ENCODE measurements at places on chromosomes 2 and 18.

GRCh38 chr2:30216157-30216556 is 15.2 kb upstream of the LBH start:
- DNase-seq = no peak

- no peak for DNase-seq
Measured at GRCh38 chr2:46563186-46563585, 83.8 kb downstream of the TMEM247 start.

DNA sequence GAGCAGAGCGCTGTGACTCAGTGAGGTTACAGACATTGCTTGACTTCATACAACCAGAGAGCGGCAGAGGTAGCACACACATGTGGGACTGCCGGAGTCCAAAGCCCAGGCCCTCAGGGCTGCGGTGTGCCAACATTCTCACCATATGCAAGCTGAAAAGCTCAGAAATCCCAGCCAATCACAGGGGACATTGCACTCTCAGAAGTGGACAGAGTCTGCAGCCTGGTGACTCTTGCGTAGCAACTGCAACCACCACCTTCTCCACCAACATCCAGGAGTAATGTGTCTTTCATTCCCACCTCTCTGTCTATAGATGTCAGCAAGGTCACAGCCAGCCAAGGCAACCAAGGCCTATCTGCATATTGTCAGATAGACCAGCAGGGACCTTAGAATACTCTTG is 158.1 kb downstream of the TTC32 start:
- DNase-seq = no peak

DNA sequence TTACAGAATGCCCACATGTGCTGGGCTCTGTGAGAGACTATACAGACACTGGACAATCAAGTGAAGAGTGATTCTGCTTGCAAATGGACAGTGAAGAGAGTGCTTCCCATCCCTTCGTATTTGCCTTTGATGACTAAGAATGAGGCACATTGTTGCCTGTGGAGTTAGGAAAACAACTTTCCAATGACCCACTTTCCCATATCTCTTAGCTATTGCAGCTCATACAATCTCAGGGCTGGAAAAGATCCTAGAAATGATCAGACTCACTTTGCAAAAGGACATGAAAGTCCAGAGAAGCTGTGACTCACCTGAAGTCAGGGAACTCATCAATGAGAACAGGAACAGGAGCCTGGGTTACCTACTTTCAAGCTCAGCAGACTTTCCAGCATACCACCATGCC is 440.5 kb upstream of the TCF4 start:
- no peak for DNase-seq

DNA sequence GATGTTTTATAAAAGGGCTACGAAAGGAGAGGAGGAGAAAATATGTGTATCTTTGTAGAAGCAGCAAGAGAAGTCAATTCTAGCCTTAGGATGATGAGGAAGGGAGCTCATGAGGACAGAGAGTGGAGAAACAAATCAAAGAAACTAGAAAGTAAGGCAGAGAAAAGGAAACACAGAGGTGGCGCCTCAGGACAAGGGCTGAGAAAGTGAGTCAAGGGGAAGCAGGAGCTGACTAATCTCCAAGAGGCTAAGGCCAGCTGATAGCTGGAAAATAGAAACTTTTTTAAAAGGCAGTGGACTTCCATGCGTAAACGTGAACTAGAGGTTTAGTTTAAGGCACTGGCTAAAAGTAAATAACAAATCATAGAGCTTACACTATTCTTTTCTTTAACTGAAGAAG is 173.3 kb downstream of the ANKRD44 start:
- no peak for DNase-seq

DNA sequence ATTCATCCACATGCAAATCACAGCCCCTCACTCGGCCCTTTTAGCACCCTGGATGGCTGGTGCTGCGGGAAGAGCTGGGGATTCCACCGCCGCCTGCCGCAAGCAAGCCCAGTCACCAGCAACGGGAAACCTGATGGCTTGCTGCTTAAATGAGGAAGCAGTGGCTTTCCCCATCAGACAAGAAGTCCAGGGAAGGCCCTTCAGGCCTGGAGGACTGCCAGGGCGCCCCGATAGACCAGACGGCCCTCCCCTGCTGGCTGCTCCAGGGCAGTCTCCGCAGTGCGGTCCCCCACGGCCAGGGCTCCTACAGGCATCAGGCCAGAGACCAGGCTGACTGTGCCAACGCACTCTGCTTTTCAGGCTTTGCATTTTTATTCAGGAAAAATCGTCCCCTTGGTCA is 439.1 kb downstream of the EIPR1 start:
- DNase-seq = no peak

GRCh38 chr2:221588306-221588985 is 16.3 kb upstream of the EPHA4 start:
- no peak for DNase-seq

Measured in activated CD8-positive, alpha-beta memory T cell treated with anti-CD3 and anti-CD28 coated beads, Interleukin-2, amount 50 U/mL, for 4 hours (primary cell).